ENCODE measurements at places on chromosomes 16 and 17.
A peak's percentile ranks its signal among the peaks of the same experiment; 100 is the strongest.

- no peak for DNase-seq
These were observed 12.7 kb downstream of the KLHL36 start for GRCh38 chr16:84660973-84661372.

GRCh38 chr16:67345401-67345800 is 18.8 kb downstream of the LRRC36 start:
- no peak for DNase-seq

DNA sequence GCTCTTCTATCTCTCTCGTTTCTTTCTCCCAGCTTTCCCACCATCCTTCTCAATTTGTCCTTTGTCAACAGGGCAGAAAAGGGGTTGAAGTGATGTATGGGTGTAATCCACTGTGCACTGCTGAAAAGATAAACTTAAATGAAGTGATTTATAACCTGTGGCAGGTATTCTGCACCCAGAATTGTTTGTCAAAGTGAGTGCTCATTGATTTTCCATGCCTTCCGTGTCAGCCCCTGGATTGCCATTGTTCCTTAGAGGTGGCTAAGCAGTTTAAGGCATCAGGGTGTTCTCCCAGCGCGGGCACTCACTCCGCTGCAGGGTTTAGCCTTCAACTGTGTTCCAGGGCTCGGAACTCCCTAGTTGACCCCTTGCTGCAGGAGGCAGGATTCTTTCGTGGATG is 82.9 kb downstream of the PITPNC1 start:
- DNase-seq = no peak

- DNase-seq = peak; percentile 30
These were observed 28.3 kb downstream of the MSI2 start for GRCh38 chr17:57284583-57284982.

DNA sequence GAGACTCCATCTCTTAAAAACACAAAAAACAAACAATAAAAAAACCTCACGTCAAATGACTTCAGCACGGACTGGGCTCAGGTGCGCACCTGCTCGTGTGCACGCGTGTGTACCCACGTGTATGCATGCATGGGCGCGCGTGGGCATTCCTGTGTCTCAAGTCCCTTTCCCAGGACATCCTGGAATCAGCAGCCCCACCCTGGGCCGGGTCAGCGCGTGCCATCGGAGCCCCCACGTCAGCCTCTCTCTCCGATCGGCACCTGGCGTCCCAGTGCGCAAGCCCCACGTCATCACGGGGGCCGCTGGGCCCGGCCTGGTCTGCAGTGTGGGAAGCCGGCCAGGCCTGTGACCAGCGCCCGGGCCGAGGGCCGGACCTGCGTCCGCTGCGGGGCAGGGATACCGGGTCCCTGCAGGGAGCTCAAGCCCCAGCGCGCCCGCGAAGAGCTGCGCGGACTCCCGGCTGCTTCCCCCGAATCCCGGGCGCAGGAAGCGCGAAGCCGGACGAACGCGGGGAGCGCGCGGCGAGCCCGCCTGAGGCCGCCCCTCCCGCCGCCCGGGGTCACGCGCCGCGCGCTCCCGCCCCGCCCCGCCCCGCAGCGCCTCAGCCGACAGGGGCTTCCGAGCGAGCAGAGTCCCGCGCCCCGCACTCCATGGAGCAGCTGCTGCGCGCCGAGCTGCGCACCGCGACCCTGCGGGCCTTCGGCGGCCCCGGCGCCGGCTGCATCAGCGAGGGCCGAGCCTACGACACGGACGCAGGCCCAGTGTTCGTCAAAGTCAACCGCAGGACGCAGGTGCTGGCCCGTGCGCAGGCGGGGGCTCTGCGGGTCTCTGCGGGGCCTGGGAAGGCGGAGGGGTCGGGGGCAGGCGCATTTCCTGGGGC is at the start of gene FN3K:
Gene FN3K (plus strand): TSS at position 629 of the 880 bp plus-strand sequence. CDS start 22 bp downstream, at position 651.
- DNase-seq = peak; percentile 49

DNA sequence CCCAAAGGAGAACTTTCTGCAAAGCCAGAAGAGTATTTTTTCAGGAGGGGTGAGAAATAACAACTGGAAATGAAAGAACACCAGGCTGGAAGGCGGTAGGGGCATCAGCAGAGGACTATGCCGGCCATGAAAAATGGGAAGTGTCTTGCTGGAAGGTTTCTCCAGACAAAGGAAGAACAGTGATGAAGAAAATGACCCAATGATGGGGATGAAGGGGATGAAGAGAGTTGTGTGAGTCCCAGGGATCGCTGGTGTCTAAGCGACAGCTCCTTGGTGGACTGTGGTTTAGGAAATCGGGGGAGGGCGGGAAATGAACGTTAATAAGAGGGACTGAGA is 623 bp downstream of the TTLL6 start:
- DNase-seq = no peak

GRCh38 chr17:39212195-39212810 is 12.2 kb downstream of the RPL19 start:
- no peak for DNase-seq

GRCh38 chr17:35890774-35891155 is 10.6 kb upstream of the CCL5 start:
- DNase-seq = peak; percentile 34

DNA sequence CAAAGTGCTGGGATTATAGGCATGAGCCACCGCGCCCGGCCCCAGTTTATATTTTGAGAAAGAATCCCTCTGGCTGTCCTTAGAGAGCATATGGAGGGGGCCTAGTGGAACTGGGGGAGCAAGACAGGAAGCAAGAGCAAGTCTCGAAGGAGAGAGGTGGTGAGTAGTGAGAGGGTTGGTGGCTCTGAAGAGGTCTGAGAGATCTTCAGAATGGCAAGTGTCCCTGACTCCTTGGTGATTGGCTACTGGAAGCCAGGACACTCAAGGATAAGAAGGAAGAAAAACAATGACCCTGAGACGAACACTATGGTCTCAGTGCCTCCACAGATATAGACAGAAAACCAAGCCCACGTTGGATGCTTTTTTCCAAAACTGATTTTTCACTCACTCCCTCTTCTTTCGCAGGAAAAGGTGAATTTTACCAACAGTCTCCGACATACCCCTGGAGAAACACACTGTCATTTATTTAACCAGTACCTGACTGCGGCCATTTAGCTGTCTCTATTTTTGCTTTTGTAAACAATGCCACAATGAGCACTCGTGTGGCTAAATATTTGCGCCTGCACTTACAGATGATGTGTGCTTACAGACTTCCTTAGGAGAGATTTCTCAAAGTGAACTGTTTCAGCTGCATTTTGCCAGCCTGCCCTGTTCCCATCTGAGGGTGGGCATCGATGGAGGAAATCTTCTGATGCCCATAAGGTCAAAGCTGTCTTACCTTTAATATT is 15.9 kb upstream of the DOK4 start:
- DNase-seq = no peak

GRCh38 chr16:73086108-73086507 is 38.2 kb upstream of the ZFHX3 start:
- DNase-seq = no peak

GRCh38 chr16:79519448-79519847 is 81.1 kb downstream of the MAF start:
- DNase-seq = peak; percentile 7

GRCh38 chr17:77264617-77265230 is 124.0 kb downstream of the SEC14L1 start:
- DNase-seq = no peak

DNA sequence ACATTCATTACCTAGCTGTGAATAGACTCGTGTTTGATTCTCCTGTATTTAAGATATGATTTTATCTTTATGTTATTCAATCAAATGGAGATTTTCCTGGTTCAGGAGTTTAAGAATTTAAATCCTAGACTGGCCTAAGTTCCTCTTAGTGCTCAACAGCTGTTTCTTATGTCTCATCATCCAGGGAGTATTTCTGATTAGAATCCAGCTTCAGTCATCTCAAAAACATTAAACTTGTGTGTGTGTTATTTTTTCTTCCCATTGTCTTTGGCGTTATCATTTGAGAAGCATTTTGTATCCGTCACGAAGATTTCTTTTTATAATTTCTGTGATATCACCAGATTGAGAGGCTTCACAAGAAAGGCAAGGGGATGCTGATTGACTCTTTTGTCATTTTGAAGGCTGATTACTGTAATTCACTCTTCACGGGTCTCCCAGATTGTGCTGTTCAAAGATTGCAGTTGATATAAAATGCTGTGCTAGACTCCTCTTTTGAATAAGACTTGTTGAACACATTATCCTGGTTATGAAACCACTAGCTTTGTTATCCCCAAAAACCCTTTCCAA is 204.8 kb downstream of the CDH8 start:
- DNase-seq = no peak

GRCh38 chr16:81181013-81181720 is 57.3 kb upstream of the BCO1 start:
- no peak for DNase-seq

GRCh38 chr17:1737531-1738291 is 5.0 kb upstream of the SERPINF2 start:
- no peak for DNase-seq

GRCh38 chr16:84271866-84272265 is 22.8 kb upstream of the WFDC1 start:
- no peak for DNase-seq

DNA sequence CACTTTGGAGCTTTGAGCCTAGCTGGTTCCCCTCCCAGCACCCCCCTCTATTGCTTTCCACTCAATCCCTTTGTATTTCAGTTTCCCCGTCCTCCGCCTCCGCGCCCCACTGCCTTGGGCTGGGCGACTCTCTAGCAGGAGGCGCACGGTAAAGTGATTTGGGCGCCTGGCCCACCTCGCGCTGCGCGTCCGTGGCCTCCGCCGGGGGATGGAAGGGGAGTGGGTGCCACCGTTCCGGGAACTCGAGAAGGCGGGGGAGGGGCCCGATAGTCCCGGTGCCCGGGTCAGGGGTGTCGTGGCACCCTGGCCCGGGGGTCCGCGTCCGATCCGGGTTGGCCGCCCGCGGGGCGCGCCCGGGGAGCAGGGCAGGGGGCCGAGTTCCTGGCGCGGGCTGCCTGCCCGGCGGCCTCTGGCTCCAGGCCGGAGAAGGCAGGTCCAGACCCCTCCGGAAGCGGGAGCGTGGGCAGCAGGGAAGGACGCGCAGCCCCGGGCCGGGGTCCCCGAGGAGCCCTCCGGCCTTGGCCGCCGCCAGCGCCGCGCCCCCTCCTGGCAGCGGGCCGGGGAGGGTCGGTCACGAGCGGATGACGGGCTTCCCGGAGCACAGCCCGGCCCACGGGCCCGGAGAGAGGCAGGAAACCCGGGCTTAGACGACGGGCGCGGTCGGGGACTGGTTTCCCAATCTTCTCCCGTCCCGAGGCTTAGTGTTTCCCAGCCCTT is 15.8 kb downstream of the MEOX1 start:
- peak; percentile 38 for DNase-seq

DNA sequence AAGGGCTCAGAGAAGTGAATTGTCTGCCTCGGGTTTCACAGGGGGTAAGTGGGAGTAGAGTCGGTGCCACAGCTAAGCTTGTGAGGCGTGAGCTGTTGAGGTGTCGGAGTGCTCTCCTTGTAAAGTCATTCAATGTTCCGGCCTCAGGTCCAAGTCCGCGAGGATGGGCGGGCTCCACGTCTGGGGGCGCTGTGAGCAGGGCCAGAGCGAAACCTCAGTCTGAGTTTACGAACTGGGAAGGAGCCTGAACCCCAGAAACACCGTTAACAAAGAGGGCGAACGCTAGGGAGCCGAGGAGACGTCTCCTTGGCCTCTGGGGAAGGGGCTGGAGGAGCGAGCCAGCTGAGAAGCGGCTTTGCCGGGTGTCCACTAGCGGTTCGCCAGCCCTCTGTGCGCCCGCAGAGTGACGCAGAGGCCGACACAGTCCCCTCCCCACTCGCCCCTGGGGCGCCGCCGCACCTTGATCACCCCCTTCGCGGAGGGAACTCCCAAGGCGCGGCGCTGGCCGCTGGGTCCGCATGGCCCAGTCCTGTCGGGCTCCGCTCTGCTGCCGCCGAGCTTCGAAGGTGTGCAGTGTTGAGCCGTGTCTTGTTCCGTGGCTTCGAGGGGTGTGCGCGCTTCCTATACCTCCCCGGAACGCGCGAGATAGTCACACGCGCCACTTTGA is 4.9 kb downstream of the IRX3 start:
- peak; percentile 6 for DNase-seq

DNA sequence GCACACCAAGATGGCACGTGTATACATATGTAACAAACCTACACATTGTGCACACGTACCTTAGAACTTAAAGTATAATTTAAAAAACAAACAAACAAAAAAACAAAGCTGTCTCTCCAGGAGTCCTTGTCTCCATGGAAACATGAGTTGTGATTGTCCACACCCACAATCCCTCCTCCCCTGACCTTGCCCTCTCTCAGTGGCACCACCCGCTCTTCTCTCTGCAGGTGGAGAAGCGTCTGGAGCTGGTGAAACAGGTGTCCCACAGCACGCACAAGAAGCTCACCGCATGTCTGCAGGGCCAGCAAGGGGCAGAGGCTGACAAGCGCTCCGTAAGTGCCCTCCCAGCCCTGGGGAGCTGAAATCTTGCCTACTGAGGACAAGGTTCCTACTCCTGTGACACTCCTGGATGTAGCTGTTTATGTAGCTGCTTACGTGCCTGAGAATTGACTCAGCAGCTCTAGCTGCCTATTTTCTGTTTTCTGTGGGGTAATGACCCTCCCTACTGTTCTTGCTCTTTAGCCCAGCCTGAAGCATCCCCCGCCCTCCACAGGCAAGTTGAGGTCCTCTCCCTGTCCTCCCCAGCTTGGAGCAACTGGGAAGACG is 107.0 kb downstream of the ARHGAP44 start:
- no peak for DNase-seq

Measured in activated CD4-positive, alpha-beta T cell treated with anti-CD3 and anti-CD28 coated beads for 36 hours (primary cell).